ENCODE measurements at places on chromosomes 12 and 14. TPM values are rescaled to one million over a fixed set of nuclear protein-coding genes. Genes with fewer than 3 reads are reported as not detected.

Gene MYO1H
- total RNA-seq, result not detected

Gene PPP4R4
- 0.50 TPM for total RNA-seq

Gene ASIC1
- 5.0 TPM for total RNA-seq

Gene ARF6
- total RNA-seq, result 76.3 TPM

Gene KCNC2
- not detected for total RNA-seq

Gene NFATC4
- 0.31 TPM for total RNA-seq

Gene SELPLG
- 1.1 TPM for total RNA-seq

Gene OVCH1
- not detected for total RNA-seq

Gene KLRD1
- not detected for total RNA-seq

Gene CMTM5
- total RNA-seq, result not detected

Gene PAPLN
- total RNA-seq, result 5.7 TPM

Gene CLEC14A
- not detected for total RNA-seq

Gene KRT2
- total RNA-seq, result not detected

Gene RPGRIP1
- 0.20 TPM for total RNA-seq

Gene RPL10L
- total RNA-seq, result not detected

Gene DIO3
- total RNA-seq, result not detected

Gene SLC4A8
- 0.74 TPM for total RNA-seq

Gene TSHR
- not detected for total RNA-seq

Gene CISTR
- total RNA-seq, result not detected

Gene DBX2
- not detected for total RNA-seq

Gene SLC6A15
- 4.7 TPM for total RNA-seq

Gene PPP1R1A
- total RNA-seq, result 0.24 TPM

Gene ABCD2
- not detected for total RNA-seq

Gene IL22
- not detected for total RNA-seq

Gene ARL6IP4
- 207 TPM for total RNA-seq

Gene PLXNC1
- 0.09 TPM for total RNA-seq

Gene DEPDC4
- total RNA-seq, result 1.5 TPM

Gene PLA2G1B
- total RNA-seq, result not detected

Gene RHOJ
- not detected for total RNA-seq

Gene ATP6V1D
- 72.2 TPM for total RNA-seq

Gene LRFN5
- not detected for total RNA-seq

Gene KLHL33
- not detected for total RNA-seq

Gene TGM1
- total RNA-seq, result 1.0 TPM

Gene FMNL3
- 1.8 TPM for total RNA-seq

Gene FOXG1
- total RNA-seq, result 0.10 TPM

Gene GPR84
- total RNA-seq, result not detected

Gene FAIM2
- total RNA-seq, result not detected

Gene KERA
- total RNA-seq, result not detected

Measured in A549 treated with GW870086 at 1 μM for 4 hours (cell line).